ENCODE measurements at places on chromosomes 6 and 20.

GRCh38 chr6:80382811-80383210 lies 276.3 kb downstream of the BCKDHB start:
- DNase-seq = no peak

GRCh38 chr6:46687619-46688097 lies at the start of gene TDRD6:
Gene TDRD6, plus strand, starts transcription at chr6:46687885. Its CDS starts 244 bp downstream, at chr6:46688129.
- DNase-seq = no peak

DNA sequence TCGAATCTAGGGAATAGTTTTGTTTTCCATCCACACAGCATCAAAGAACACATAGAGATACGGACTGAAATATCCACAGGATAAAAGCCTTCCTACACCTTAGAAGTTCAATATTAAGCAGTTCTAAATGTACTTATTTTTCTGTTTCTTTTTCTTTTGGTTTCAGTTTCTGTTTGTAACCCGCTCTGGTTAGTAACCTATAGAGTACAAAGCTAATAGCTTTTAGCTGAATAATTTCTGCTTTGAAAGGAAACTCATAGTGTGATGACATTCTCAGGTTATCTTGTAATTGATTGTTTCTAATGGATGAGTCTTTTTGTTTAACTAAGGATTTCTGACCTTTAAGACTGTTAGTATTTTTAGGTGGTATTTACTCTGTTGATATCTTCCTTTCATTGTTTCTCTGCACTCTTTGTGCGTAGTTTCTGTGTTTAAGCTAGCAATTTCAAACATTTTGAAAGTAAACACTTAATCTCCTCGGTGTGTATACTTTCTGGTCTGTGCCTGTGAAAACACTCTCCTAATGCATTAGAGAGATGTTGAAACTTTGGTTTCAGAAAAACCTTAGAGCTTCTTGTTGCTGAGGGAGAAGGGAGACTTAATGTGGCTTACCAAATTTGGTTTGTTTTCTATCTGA lies 385.5 kb downstream of the HDGFL1 start:
- DNase-seq = no peak

DNA sequence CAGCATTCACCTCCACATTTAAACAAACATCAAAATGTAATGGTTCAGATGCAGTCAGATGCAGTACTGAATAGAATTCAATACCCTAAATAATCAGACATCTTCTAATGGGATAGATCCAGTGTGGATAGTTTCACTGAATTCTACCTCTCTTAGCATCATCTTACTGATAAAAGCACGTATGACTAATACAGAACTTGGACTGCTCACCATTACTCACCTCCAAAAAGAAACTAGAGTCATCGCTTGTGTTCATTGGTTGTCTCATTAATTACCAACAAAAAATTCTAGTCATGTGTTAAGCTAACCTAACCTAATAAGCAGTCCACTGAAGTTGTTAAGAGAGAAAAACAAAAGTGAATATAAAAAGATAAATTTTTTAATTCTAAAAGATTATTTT lies 165.9 kb upstream of the IRAK1BP1 start:
- no peak for DNase-seq

GRCh38 chr20:24588047-24588635 lies 118.7 kb downstream of the SYNDIG1 start:
- DNase-seq = no peak

DNA sequence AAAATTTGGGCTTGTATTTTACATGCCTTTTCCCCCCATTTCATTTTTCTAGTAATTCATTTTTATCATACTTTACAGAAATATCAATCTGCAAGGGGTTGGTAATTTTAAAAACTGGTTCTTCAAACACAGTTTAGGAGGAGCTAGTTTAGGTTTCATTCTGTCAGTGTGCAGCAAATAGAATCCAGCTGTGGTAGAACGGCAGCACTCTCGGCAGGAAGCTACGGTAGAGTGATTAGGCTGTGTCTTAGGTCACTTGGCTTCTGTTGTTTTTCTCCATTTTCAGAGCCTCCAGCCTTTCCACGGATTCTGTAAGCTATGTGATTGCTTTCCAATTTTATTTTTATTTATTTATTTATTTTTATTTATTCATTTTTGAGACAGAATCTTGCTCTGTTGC lies 32.7 kb downstream of the TLDC2 start:
- DNase-seq = no peak

GRCh38 chr6:17705428-17705777 lies 1.3 kb downstream of the NUP153 start:
- DNase-seq = no peak

- no peak for DNase-seq
Measured at GRCh38 chr6:129342243-129342642, 367.7 kb downstream of the ARHGAP18 start.

GRCh38 chr6:7721649-7722048 lies 4.2 kb upstream of the BMP6 start:
- DNase-seq = no peak

GRCh38 chr6:32852018-32852843 lies 1.3 kb downstream of the TAP1 start:
- DNase-seq = no peak

GRCh38 chr20:23200413-23200812 lies 114.3 kb upstream of the CD93 start:
- no peak for DNase-seq

DNA sequence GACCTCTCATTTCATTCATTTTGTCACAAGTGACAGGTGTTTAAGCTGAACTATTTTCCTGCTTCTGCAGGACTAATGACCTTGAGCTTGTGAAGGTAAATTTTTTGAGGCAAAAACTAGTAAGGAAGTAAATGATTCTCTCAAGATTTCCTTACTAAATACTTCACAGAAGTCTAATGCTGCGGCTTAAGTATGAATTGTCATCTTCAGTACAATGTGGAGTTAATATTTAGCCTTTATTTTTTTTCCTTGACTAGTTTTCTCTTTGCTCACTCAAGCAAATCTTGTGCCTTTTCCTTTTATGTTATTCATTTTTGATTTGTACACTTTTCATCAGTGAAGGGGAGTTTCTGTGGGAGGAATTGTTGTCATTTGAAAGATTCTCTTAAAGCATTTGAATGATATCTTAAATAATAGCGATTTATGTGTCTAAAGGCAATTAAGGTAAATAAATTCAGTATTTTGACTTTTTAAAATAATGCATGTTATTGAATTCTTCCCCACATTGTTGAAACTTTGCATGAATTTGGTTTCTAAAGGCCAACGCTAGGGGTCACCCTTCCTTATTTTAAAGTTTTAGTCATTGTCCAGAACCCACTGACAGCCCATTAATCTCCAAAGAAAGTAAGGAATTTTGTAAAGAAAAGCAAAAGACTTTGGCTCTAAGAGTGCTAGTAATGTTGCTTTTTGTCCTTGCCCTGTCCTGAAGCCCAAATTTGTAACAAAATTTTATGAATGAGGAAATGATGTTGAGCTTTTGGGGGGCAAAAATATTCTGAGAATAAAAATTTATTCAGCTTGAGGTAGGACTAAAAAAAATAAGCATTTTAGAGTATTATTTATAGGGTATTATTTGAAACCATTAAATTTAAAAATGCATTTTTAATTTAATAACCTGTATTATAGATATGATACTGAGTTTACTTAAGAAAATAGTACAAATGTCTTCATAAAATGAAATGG lies 157.4 kb upstream of the LAMA2 start:
- DNase-seq = no peak

DNA sequence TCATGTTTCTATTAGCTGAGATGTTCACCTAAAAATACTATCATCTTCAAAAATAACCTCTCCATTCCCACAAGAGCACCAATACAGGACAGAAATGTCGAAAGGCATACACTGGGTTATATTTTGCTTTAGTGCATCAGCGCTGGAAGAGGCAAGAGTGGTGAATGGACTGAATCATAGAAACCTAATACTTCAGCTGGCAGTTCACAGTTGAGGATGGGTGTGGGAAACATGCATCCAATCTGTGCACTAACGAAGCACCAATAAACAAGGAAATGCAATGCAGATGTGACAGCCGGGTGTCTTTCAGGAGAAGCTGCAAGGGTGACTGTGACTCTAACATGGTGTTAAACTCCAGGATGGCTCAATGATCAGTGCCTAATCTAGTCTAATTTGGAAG lies 365.8 kb downstream of the ESR1 start:
- no peak for DNase-seq

DNA sequence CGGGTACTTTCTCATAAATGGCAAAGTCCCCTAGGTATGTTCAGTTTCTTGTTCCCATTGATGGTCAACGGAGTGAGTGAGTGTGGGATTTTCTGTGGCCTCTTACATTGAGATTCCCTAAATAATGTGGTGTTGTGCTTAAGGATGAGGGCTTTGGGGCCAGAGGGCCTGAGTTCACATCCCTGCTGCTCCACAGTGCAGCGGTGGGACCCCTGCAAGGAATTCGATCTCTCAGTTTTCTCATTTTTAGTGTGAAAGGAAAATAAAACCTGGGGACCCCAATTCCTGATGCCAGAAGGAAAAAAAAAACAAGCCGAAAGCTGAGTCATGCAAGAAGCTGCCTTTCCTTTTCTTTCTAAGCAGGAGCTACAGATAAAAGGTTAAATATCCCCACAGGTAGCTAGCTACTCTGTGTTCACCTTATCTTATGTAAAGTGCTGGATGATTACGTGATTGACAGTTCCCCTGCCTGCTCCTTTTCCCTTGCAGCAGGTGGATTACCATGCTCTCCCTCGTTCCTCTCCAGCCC lies 120.2 kb upstream of the CLDN20 start:
- no peak for DNase-seq

DNA sequence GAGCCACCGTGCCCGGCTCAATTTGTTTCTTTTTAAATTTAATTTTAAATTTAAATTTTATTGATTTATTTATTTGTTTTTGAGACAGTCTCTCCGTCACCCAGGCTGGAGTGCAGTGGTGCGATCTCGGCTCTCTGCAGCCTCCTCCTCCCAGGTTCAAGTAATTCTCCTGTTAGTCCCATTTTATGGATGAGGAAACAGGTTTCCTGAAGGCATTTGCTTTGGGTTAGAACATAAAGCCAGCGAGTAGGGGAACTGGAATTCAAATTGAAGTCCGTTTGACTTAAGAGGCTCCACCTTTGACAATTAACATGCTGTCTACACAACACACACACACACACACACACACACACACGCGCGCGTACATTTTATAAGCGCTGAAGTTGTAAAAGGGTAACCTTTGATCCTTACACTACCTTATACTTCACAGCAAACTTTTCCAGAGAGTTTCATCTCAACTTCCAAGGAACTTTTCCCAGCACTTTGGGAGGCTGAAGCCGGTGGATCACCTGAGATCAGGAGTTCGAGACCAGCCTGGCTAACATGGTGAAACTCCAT lies 232.0 kb downstream of the BCAS1 start:
- no peak for DNase-seq

DNA sequence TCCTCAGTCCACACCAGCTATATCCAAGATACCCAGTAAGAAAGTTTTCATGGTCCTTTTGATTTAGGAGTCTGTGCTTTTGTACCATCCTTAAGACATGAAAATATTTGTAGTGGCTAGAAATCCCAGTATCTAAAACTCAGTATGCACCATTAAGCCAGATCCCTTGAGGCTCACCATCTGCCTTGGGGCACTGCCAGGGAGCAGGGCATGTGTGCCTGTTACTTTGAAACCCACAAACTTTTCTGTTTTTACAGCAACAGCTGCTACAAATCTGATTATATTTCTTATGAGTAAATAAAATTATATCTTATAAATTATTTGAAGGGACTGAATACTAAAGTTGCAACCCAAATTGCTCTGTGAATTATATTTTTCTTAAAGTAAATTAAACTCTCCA lies 290.5 kb upstream of the MANEA start:
- no peak for DNase-seq

GRCh38 chr20:20229595-20229994 lies 138.3 kb upstream of the INSM1 start:
- DNase-seq = no peak

DNA sequence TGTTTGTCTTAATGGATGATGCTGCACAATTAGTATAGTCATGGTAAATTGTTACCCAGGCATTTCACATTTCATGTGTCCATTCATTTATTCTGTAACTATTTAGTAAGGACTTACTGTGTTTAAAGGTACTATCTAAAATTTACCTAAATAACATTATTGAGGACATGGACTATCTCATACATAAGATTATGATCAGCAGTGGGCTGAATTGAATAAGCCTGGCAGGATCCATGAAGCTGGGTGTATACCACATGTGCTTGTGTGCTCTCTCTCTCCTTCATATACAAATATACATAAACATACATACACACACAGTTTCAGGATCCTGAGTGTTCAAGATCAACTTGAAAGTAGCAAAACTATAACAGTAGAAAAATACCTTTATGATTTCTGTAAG lies 595.4 kb downstream of the EPM2A start:
- DNase-seq = no peak

- DNase-seq = no peak
Measured at GRCh38 chr20:44137266-44137801, 49.7 kb downstream of the JPH2 start.

- no peak for DNase-seq
Measured at GRCh38 chr6:45416700-45417099, 39.0 kb upstream of the SUPT3H start.

GRCh38 chr6:19209202-19209601 lies 628.0 kb upstream of the ID4 start:
- no peak for DNase-seq

DNA sequence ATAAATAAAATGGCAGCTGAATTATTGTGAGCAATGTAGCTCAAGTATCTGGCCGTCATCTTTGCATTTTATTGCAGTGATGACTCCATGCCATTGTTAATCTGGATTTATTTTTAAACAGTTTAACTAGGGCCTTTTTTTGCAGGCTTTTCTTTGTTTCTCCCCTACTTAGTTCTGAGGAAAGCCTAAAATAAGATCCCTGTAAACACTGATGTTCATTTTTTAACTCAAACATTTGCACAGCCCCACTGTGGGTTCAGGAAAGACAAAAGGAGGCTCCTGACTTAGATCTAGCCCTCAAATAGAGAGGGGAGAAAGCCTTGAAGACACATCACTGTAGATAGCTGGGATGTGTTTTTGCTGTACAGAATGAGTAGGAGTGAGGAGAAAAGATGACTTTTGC lies 69.2 kb downstream of the PLEKHG1 start:
- DNase-seq = no peak

- DNase-seq = no peak
Measured at GRCh38 chr6:110041830-110042229, 63.7 kb downstream of the GPR6 start.

- no peak for DNase-seq
Measured at GRCh38 chr6:125257351-125257750, 44.4 kb downstream of the HDDC2 start.

- DNase-seq = no peak
Measured at GRCh38 chr6:144295211-144295610, 10.1 kb downstream of the UTRN start.

GRCh38 chr6:24990236-24990845 lies 54.6 kb upstream of the RIPOR2 start:
- no peak for DNase-seq

GRCh38 chr6:12099623-12100338 lies 87.7 kb downstream of the HIVEP1 start:
- DNase-seq = no peak

Measured in stimulated activated CD8-positive, alpha-beta memory T cell treated with anti-CD3 and anti-CD28 coated beads, Interleukin-4, amount 100 ng/mL, for 1 hour (primary cell).